ENCODE measurements at places on chromosomes 5 and 9.

DNA sequence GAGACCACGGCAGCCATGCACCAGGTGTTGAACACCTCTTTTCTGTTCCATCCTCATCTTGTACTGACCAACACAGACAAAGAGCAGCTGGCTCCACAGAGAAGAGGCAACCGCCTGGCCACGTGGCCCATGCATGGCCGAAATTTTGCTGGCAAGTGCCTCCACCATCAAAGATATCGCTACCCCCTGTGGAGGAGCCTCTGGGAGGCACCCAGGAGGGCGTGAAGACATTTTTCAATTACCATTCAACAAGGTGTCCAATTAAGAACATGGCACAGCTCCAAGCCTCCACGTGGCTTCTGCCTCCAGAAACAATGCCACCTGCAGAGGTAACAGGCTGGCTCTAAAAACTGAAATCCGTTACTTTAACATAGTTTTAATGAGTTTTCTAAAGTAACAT is 54.4 kb upstream of the CKS2 start:
- H3K4me1 ChIP-seq: no peaks in the 10 kb centered on the region
- DNase-seq: no peak
- H3K27ac ChIP-seq: no peak overlapping the region
- no peaks in the 10 kb centered on the region for H3K27me3 ChIP-seq
- H3K36me3 ChIP-seq: no peaks in the 10 kb centered on the region
- no peak overlapping the region for H3K4me3 ChIP-seq

DNA sequence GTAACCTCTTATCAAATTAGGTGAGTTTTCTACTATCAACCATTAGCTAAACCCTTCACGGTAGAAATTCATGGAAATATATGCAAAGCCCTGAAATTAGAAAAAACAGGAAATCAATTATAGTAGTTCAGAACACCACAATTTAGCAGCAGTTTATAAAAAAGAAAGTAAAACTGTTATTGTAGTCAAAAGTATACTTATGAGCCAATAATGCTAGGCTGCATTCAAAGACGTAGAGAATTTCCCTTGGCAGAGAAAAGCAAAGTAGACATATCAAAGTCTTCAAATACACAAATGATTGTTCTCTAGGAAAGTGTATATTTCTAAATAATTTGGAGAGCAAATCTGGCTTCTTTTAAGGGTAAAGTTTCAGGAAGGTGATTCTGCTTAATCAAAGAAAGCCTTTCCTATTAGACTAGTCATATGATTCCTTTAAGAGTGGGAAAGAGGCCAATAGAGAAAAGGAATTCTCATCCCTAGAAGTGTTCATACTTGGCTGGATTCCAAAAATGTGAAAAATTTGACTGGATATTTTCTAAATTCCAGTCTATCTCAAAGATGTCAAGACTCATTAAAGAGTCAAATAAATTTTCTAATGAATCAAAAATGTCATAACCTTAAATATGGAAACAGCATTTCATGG is 185.5 kb downstream of the SMC2 start:
- no peak overlapping the region for H3K27ac ChIP-seq
- H3K4me3 ChIP-seq: no peak overlapping the region
- H3K27me3 ChIP-seq: no peaks in the 10 kb centered on the region
- DNase-seq: no peak

DNA sequence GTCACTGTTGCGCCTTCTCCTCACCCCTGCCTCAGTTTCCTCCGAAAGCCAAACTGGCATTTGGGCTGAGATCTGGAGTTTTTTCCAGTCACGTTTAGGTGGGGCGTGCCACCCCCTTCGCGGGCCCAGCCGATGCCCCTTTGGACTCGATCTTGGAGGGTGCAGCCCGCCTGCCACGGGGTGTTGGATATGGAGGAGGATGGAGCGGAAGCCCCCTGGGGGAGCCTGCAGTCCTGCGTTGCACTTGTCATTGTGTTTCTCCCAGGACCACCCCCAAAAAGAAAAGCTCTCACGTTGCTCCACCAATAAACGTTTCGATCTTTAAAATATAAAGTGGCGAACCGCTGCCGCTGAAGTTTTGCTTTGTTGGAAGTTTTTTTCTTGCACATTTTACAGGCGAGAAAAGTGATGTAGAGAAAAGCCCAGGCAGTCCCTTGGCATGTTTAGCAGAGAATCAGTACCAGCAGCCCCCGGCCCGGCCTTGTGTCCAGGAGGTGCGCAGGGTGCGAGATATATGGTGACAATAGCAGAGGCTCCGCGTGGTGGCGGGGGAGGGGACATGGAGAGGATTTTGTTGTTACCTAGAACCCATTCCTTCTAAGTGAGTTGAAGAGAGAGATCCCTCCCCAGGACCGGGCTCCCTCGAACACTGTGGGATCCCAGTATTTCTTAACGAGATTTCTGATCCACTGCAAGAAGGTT is 681 bp downstream of the F2R start:
- H3K27me3 ChIP-seq: peaks cover 14% of the 10 kb centered on the region
- H3K4me3 ChIP-seq: peak overlapping the region; percentile 91
- DNase-seq: no peak
- peaks cover 16% of the 10 kb centered on the region for H3K4me1 ChIP-seq
- H3K27ac ChIP-seq: peak overlapping the region; percentile 21

- DNase-seq: no peak
- H3K27ac ChIP-seq: peak overlapping the region; percentile 41
- peaks cover 15% of the 10 kb centered on the region for H3K4me1 ChIP-seq
- peak overlapping the region; percentile 19 for H3K4me3 ChIP-seq
- H3K27me3 ChIP-seq: no peaks in the 10 kb centered on the region
- no peaks in the 10 kb centered on the region for H3K36me3 ChIP-seq
These were observed 25.0 kb upstream of the C5orf47 start for GRCh38 chr5:173963867-173964441.

DNA sequence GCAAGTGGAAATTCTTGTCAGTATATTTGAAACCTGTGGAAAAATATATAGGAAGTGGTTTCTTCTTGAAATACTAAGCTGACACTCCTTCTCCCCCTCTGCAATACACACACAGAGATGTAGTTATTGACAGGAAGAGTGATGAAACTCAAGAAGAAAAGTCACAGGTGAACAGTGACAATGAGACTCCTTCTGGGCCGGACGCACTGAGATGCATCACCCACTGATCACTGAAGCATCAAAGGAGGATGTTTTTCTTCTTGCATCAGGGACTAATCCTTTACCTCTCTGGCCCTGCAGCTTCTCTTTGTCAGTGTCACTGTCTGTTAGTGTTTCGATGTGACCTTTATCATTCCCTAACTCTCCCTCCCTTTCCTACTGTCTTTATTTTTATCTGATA is 1864.2 kb upstream of the C9orf72 start:
- H3K36me3 ChIP-seq: no peaks in the 10 kb centered on the region
- DNase-seq: no peak
- H3K27me3 ChIP-seq: no peaks in the 10 kb centered on the region

- H3K4me1 ChIP-seq: peaks cover 16% of the 10 kb centered on the region
- H3K36me3 ChIP-seq: no peaks in the 10 kb centered on the region
- H3K4me3 ChIP-seq: no peak overlapping the region
- no peak overlapping the region for H3K27ac ChIP-seq
- H3K27me3 ChIP-seq: no peaks in the 10 kb centered on the region
- DNase-seq: no peak
These were observed 185.7 kb upstream of the GNA14 start for GRCh38 chr9:77833561-77834429.

GRCh38 chr5:10377081-10377480 is 23.6 kb downstream of the MARCHF6 start:
- DNase-seq: no peak
- peaks cover 2% of the 10 kb centered on the region for H3K36me3 ChIP-seq
- no peak overlapping the region for H3K4me3 ChIP-seq
- H3K4me1 ChIP-seq: peaks cover 42% of the 10 kb centered on the region
- H3K27ac ChIP-seq: no peak overlapping the region

GRCh38 chr9:116998305-116998704 is 311.2 kb downstream of the TRIM32 start:
- no peak for DNase-seq
- H3K27me3 ChIP-seq: no peaks in the 10 kb centered on the region
- no peaks in the 10 kb centered on the region for H3K36me3 ChIP-seq
- no peaks in the 10 kb centered on the region for H3K4me1 ChIP-seq
- no peak overlapping the region for H3K4me3 ChIP-seq
- no peak overlapping the region for H3K27ac ChIP-seq

DNA sequence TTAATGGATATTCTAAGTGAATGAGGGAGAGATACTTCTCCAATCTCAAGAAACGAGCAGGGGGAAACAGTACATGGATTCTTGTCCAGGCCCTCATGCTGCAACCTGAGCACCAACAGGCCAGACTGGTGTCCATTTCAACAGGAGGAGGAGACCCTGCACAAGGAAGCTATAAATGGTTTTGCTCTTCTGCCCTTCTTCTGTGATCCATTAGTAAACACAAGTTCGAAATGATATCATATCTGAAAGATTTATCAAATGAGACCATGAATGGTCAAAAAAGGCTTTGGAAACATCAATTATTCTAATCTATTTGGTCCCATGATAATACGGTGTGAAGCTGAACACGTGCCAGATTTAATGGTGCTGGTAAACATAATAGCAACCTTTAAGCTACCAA is 109.8 kb downstream of the NR6A1 start:
- H3K27me3 ChIP-seq: peaks cover 38% of the 10 kb centered on the region
- H3K36me3 ChIP-seq: no peaks in the 10 kb centered on the region
- no peak for DNase-seq
- peak overlapping the region; percentile 49 for H3K4me3 ChIP-seq
- H3K27ac ChIP-seq: no peak overlapping the region

DNA sequence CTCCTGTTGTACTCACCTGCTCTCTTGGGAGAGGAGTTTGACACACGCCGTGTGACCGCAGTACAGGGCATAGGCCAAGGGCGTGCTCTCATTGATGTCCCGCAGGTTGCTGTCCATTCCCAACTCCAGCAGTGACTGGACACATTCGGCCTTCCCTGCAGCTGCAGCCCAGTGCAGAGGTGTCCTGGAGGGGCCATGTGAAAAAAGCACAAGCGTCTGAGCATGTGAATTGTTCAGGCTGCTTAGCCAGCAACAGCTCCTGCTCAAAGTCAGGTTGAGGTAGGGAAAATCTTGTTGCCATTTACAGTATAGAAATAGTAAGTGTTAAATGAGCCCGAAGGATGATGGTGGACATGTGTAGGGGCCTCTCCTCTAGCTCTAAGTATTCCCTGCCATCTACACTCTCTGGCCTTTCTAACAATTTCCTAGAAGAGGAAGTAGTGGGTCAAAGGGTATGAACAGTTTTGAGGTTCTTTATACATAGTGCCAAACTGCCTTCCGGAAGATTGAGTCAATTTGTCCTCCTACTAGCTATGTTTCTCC is 116.5 kb downstream of the ANKRD55 start:
- H3K4me3 ChIP-seq: no peak overlapping the region
- no peak overlapping the region for H3K27ac ChIP-seq
- H3K36me3 ChIP-seq: no peaks in the 10 kb centered on the region
- H3K4me1 ChIP-seq: no peaks in the 10 kb centered on the region

GRCh38 chr5:123000731-123001130 is 35.8 kb downstream of the PPIC start:
- no peak for DNase-seq
- no peak overlapping the region for H3K4me3 ChIP-seq
- H3K36me3 ChIP-seq: peaks cover 11% of the 10 kb centered on the region
- H3K27me3 ChIP-seq: no peaks in the 10 kb centered on the region
- H3K27ac ChIP-seq: no peak overlapping the region
- no peaks in the 10 kb centered on the region for H3K4me1 ChIP-seq

DNA sequence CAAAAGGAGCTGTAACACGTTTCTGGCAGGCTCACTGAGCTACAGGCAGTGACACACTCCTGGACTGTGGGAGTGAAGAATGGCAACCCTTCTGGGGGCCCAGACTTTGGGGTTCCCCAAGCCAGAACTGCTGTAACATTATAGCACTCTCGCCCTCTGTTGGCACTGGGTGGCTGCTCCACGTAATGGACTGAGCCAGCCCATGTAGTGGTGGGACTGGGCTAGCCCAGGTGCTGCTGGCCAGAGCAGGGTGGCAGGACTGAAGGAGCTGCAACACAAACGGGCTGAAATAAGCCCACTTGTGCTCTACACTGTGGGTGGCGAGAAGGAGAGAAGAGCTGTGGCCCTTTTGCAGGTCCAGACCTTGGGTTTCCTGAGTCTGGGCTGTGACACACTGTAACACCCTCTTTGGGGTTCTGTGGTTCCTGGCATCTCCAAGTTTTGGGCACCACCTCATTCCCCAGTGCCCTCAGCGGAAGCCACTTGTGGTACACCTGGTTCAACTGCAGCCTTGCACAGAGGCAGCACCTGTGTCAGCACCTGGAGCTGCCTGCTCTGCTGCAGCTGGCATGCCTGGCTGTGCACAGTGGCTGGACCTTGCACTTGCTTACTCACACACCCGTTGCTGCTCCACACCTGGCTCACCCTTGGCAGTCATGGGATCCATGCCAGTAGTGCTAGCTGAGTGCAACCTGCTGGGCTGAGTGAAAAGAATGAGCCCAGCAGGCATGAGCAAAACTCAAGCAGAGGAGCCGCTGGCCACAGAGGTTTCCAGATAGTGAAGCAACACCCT is 95.0 kb upstream of the PRR16 start:
- no peaks in the 10 kb centered on the region for H3K36me3 ChIP-seq
- no peaks in the 10 kb centered on the region for H3K4me1 ChIP-seq
- no peak overlapping the region for H3K4me3 ChIP-seq
- no peak for DNase-seq
- H3K27me3 ChIP-seq: no peaks in the 10 kb centered on the region

DNA sequence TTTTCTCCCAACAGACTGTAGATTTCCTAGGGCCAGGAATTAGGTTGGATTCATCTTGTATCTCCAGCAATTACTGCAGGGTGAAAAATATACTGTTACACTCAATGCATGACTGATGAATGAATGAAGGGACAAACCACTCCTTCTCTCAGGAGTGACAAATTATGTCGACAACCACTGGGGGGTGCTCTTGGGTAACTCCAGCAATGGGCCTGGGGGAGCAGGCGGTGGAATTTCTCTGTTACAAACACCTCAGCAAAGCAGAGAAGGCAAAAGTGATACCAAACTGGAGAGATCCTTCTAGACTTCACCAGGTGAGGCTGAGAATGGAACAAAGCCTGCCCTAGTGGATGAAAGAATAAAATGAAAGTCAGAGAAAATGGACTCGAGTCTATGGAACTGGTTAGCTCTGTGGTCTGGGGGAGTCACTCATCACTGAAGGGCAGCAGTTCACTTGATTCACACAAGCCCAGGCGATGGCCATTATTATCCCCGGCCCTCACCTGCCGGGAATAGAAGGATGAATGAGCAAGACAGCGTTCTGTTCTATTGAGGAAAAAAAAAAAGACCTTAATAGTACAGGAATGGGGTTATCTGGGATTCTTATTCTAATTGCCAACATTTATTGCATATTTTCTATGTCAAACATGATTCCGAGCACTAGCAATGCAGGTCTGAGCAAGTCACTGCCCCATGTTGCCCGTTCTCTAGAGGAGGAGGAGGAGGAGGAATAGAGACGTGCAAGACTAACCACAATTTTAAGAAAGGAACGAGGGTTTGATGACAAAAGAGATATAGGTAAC is 341.1 kb downstream of the ASTN2 start:
- no peaks in the 10 kb centered on the region for H3K4me1 ChIP-seq
- H3K4me3 ChIP-seq: no peak overlapping the region
- DNase-seq: no peak
- no peaks in the 10 kb centered on the region for H3K36me3 ChIP-seq

GRCh38 chr9:86069206-86069869 is 30.0 kb downstream of the GOLM1 start:
- H3K4me1 ChIP-seq: peaks cover 4% of the 10 kb centered on the region
- H3K36me3 ChIP-seq: no peaks in the 10 kb centered on the region
- no peak overlapping the region for H3K4me3 ChIP-seq
- no peak for DNase-seq
- no peak overlapping the region for H3K27ac ChIP-seq

GRCh38 chr5:58274191-58274590 is 185.7 kb downstream of the PLK2 start:
- peaks cover 36% of the 10 kb centered on the region for H3K27me3 ChIP-seq
- DNase-seq: no peak
- H3K27ac ChIP-seq: no peak overlapping the region
- H3K4me3 ChIP-seq: no peak overlapping the region

All from T-helper 17 cell (primary cell).